ENCODE measurements at places on chromosomes 16 and 17. TPM values are rescaled to one million over a fixed set of nuclear protein-coding genes. Genes with fewer than 3 reads are reported as not detected.
A peak's percentile ranks its signal among the peaks of the same experiment; 100 is the strongest.

- peak; percentile 87 for ATAC-seq
Measured at GRCh38 chr16:84000989-84001642, 33.1 kb downstream of the NECAB2 start.

DNA sequence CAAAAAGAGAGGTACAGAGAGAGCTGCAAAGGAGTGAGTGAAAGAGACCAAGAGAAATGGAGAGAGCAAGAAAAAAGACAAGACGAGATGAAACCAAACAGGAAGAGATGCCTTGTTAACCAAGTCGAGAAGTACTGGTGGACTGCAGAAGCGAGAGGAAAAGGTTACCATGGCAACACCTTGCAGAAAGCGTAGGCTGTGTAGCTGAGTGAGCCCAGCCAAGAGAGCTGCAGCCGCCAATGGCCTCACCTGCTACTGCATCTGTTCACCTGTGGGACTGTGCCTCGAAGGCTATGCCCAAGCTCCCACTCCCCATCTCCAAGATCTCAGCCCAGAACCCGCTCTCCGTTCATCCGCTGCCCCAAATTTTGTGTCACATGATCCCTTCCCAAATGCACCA is 161.3 kb downstream of the SLC39A11 start:
- ATAC-seq = no peak

- ATAC-seq = no peak
Measured at GRCh38 chr17:68468334-68468733, 11.0 kb upstream of the WIPI1 start.

SLC13A2 gene
- total RNA-seq = not detected

GRCh38 chr17:45288825-45289224 is 26.9 kb upstream of the SPATA32 start:
- no peak for ATAC-seq

- no peak for ATAC-seq
Measured at GRCh38 chr16:29858149-29858849, 4.7 kb downstream of the CDIPT start.

DNA sequence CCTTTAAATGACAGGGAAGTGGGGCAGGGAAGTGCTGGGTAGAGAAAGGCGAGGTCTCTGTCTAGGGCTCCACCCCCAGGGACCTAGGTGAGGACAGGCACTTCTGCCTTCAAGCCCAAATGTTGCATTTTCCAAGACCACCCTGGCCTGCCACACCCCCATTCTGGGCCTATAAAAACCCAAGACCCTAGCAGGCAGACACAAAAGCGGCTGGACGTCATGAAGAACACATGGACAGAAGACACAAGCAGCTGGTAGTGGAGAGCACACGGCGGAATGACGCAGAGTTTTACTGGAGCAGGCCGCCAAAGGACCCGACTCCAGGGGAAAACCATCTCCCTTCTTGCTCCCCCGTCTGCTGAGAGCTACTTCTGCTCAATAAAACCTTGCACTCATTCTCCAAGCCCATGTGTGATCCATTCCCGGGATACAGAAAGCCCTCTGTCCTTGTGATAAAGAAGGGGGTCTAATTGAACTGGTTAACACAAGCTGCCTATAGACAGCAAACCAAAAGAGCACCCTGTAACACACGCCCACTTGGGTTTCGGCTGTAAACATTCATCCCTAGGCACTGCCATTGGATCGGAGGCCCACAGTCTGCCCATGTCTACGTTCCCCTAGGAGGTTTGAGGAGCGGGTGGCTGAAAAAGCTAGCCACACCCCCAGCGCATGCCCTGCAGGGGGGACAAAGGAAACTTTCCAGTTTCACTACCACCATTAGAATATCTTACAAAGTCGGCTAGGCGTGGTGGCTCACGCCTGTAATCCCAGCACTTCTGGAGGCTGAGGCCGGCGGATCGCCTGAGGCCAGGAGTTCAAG is 622.2 kb upstream of the SALL1 start:
- ATAC-seq = no peak

DNA sequence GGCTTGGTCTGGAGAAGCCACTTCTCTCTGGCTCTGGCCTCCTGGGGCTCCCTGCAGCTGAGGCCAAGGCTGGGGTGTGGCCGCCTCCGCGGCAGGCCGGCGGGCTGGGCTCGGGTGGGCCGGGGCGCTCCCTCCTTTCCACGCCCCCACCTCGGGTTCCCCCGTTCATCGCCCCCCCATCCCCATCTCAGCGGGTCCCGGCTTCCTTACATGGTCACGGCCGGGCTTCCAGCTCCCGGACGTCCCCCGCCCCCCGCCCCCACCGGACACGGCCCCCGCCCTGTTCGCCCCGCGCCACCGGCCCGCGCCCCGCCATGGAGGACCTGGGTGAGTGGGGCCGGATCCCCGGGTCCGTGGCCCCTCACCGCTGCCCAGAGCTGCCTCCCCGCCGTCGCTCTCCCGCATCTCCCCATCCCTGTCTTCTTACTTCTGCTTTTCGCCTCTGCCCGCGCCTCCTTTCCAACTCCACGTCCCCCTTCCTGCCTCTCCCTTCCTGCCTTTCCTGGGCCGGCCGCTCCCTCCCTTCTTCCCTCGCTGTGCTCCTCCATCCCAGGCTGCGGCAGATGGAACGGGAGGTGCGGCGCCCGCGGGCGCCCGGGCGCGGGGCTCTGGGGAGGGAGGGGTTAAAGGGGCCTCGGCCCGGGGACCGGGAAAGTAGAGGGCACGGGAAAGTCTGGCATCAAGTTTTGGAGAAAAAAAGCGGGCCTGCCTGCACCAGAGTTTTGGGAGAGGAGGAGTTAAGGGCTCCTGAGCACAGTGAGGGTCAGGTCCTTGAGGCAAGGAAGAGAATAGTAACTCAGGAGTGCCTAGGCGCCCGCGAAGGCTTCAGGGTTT is at the start of gene TGFB1I1:
Gene TGFB1I1 (plus strand): TSS at position 278 of the 834 bp plus-strand sequence. CDS start 37 bp downstream, at position 315.
- ATAC-seq = peak; percentile 72

GRCh38 chr17:45995627-45996270 is 3.3 kb upstream of the STH start:
- no peak for ATAC-seq

DNA sequence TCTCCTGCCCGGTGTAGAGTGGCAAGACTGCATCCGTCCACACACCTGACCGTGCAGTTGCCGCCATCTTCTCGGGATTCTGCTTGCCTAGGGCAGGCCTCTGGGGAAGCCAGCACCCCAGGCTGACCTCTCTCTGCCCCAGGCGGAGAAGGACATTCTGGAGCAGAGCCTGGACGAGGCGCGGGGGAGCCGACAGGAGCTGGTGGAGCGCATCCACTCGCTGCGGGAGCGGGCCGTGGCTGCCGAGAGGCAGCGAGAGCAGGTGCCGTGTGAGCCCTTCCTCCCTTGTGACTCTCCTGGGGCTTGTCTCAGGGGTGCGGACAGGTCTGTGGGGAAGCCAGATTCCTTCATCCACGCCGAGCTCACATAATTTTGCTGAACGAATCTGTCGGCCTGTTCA is 19.8 kb downstream of the CARD14 start:
- no peak for ATAC-seq

DNA sequence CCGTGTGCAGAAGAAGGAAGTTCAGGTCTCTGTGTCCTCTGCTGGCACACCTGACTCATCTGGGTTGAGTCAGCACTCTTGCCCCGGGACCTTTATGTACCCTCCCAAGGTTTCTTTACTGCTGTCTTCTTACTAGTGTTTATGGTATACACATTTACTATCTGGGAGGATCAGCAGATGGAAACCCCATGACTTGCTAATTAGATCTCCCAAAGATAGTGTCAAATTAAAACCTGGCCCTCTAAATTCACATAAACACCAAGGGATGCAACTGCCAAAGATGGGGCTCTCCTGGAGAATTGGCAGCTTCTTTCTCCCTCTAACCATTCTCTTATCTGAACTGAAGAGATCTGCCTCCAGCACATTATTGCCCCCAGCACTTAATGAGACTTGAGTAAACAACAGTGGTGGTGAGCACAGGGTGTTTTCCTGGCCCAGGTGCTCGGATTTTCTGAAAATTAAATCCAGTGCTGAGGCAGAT is 718.1 kb upstream of the SOX9 start:
- ATAC-seq = peak; percentile 52

CCDC92B gene
- total RNA-seq = 2.0 TPM

KRTAP3-1 gene
- not detected for total RNA-seq

KRTAP4-3 gene
- not detected for total RNA-seq

KRTAP1-1 gene
- not detected for total RNA-seq
